ENCODE measurements at places on chromosomes 7 and 10.

DNA sequence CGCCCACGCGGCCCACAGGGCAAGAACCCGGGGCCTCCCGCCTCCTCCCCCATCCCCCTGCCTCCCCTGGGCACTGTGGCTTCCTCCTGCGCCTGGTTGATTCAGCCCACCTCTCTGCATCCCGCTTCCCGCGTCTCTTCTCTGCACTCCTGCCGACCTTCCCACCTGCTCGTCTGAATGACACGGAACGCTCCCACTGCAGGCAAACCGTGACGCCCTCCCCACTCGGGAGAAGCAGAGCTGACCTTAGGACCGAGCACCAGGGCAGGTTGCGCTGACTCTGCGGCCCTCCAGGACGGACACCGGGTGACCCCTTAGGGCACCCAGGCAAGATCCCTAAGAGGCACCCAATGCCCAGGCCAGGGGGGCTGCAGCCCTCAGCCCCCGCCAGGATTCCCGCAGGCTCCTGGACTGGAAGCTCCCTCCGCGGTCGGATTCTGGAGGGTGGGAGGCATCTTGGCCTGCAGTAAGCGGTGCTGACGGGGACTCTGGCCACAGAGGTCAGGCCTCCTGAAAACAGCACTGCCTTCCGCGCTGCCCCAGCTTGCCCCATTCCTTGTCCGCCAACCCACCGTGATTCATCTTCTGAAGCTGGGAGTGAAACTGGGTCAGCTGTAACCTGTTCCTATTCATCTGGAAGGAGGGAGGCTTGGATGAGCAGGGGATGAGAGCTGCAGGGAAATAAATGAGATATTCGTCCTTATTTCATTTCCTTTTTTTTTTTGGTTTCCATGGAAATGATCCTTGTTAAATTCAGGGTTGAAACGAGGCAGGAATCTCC, 990 bp downstream of the CALML3 start:
- DNase-seq, result no peak

- DNase-seq, result no peak
These were observed 24.4 kb upstream of the LRRC18 start for GRCh38 chr10:48964038-48964437.

DNA sequence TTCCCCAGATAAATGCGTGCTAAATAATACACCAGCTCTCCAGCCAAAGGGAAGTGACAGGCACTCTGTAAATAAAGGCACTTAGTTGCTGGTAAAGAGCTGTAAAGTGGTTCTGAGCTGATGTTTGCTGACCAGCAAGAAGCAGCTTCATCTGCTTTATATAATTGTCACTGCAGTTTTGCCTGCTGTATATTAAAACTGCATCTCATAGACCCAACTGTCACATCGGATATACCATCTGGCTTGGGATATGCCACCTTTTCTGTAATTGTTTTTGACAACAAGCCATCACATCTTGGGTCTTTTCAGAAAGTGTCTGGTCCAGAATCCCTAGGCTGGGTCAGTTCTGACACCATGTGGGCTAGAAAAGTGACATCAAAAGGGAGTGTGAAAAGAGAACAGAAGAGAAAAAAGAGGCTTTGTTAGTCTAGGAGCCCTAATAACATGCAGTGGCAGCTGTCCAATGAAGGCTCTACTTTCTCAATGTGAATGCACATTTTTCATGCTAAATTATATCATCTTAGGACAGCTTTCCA, 697.6 kb downstream of the KCNMA1 start:
- DNase-seq, result no peak

DNA sequence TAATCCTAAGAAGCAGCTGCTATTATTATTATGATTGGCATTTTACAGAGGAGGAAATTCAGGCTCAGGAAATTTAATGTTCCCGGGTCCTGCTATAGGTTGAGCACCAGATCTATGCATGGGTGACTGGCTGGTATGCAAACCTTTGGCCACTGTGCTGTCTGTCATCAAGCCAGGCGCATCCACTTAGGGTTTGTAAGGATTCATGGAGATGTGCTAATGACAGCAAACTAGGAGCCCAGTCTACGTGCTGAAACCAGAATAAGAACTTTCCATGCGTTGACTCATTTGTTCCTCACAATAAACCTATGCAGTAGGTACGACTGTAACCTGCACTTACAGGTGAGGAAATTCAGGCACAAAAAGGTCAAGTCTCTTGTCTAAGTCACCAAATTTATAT, 64.5 kb upstream of the ZMIZ1 start:
- DNase-seq, result no peak

DNA sequence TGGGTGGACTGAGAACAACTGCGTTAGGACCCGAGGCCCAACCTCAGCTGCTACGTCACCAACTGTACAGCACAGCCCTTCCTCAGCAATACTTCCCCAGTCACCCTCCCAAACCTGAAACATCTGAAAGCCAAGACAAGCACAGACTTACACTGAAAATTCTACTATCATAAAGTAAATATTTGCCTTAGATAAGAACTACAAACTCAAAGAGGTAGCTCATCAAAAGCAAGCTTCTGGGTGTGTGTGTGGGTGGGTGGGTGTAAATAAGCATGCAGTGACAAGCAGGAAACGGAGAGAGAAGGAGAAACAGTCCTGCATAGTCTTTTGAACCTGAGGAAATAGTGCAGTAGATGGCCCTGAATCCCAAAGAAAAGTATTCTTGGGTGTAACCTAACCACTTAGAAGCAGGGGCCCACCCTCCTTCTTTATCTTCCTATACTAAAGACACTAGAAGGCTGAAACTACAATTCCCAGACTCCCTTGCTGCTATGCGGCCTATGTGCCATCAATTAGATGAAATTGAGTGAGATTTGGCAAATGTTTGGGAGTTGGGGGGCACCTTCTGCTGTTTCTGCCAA, 18.7 kb downstream of the SLC25A13 start:
- no peak for DNase-seq

DNA sequence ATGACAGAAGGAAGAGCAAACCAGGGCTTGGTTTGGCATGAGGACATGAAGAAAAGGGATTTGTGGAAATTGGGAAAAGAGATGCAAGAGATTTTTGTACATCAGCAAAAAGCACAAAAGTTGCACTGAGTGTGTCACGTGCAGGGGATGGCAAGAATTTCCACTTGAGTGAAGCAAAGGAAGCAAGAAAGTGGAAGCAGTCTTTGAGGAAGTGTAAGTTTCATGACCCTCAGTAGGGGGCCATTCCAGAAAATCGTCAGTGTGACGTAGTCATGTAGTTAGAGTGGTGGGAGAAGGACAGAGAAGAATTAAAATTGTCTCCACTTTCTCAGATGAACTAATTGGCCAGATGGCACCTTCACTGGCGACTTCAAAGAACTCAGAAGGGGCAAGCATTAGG, 123.3 kb upstream of the FZD1 start:
- DNase-seq, result no peak

DNA sequence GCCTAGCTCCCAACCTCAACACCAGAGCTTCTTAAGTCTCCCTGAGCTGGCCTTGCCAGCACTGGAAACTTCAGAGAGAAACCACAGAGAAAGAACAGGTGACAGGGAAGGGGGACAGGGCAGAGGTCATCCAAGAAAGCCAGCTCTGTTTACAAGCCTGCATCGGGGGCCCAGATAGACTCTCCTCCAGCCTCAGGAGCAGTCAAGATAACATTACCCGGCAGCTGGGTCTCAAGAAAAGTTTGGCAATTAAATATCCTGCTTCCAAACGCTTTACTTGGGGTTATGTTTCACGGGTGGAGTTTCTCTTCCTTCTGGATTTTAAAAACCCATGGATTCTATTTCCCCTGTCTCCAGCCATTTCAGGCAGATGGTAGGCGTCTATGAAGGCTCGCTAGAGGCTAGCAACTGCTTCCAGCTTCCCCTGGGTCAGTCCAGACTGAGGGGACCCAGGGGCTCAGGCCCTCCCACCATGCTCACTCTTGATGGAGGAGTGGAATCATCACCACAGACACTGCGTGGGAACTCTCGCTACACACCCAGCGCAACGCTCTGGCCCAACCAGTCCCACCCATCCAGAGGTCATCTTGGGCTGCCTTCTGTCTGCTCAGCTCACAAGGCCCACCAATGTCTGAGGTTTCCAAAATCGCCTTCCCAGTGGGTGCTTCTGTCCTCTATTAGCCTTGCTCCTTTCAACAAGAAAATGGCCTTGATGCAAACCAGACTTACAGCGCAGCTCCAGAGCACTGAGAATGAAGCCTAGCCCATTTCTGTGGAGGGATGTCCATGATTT, 48.8 kb downstream of the SH3PXD2A start:
- no peak for DNase-seq

- DNase-seq, result no peak
These were observed 191.1 kb downstream of the ZNF438 start for GRCh38 chr10:30840395-30841050.

- DNase-seq, result no peak
These were observed 4.7 kb downstream of the TMEM236 start for GRCh38 chr10:17756557-17757217.

DNA sequence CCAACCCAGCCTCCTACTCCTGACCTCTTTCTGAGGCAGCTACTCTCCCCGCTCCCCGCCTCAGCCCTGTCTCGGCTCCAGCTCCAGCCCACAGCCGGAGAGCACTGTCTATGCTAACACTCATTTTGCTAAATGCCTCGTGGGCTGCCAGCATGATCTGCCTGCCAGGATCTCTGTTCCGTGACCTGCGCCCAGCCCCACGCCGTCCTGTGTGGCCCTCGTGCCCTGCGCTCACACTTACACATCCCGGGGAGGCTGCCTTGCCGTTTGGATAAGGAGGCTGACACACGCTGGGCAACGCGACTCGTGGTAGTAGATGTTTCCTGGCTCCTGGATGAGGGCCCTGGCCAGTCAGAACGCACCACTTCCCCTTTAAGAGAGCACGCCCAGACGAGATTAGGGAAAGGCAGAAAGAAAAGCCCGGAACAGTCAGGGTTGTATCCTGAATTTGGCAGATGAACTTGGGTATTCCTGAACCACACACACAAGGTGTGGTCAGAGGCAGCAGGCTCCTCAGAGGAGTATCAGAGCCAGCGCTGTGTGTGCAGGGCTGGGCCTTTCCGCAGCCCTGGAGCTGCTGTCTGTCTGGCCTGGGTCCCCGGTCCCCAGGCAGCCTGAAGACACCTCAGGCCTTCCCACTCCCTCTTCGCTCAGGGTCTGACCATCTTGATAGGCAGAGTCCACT, 97.7 kb upstream of the EFCAB10 start:
- DNase-seq, result no peak

GRCh38 chr7:105118612-105119600, 104.9 kb downstream of the KMT2E start:
- DNase-seq, result no peak

- no peak for DNase-seq
These were observed 739.6 kb upstream of the NRP1 start for GRCh38 chr10:34074051-34074450.

- DNase-seq, result peak; percentile 21
These were observed 120.2 kb upstream of the TMEM229A start for GRCh38 chr7:124152859-124153692.

GRCh38 chr7:26141077-26141476, 10.9 kb upstream of the NFE2L3 start:
- no peak for DNase-seq

GRCh38 chr10:86295351-86295750, 71.2 kb downstream of the GRID1 start:
- no peak for DNase-seq

DNA sequence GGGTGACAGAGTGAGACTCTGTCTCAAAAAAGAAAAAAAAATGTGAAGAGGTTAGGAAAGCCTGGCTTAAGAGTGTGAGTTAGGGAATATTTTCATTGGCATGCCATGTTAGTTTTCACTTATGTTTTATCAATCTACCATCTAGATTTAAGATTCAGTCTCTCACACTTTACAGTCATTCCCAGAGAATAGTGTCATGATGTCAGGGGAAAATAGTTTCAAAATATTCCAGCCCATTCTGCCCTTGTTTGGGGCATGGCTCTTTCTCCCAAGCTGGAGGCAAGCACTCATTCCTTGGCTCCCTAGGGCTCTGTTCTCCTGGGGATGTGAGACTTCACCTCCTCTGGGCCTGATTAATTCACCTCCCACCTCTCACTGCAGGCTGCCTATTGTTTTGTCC, 331.5 kb downstream of the CXCL12 start:
- no peak for DNase-seq

- no peak for DNase-seq
These were observed 57.9 kb upstream of the INPP5A start for GRCh38 chr10:132479603-132480221.

- no peak for DNase-seq
These were observed 345.0 kb upstream of the STEAP1 start for GRCh38 chr7:89809291-89809690.

- peak; percentile 48 for DNase-seq
These were observed 26.6 kb upstream of the KAT6B start for GRCh38 chr10:74799721-74800221.

DNA sequence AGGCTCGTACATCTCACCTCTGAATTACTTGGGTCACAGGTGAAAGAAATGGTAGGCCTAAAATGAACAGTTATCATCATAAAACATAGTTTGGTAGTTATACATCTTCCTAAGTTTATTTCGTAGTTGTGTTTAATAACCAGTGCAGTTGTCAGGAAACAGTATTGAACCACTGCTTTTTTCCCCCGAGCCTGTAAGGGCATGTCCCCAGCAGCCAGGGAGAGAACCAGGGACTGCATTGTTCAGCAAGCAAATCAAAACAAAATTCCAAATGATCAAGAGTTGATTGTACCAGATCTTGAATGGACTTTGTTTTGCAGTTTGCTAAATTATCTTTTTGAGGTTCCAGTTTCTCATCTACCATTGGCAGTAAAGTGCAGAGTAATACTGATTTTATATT, 2.4 kb downstream of the EIF4H start:
- no peak for DNase-seq

- DNase-seq, result no peak
These were observed 1169.4 kb upstream of the CELF2 start for GRCh38 chr10:9848278-9848677.

DNA sequence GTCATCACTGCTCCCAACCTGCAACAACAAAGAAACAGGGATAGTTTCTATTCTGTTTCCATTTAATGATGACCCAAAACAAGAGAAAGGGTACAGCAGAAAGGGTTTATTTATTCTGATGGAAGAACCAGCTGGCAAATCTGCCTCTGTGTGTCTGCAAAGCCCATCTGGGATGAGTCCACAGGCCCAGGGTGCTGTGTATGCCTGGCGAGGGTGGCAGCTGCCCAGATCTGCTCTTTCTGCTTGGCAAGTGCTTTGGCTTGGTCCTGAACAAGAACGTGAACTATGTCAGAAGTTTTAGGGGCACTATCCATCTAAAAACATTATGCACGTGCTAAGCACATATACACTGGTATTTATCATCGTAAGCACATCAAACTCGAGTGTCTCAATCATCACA, 333.8 kb downstream of the CXCL12 start:
- DNase-seq, result no peak

GRCh38 chr10:124356701-124357560, 61.8 kb downstream of the OAT start:
- DNase-seq, result no peak

GRCh38 chr10:61828788-61829187, 72.7 kb upstream of the ARID5B start:
- no peak for DNase-seq

GRCh38 chr10:34655286-34656170, 159.6 kb downstream of the PARD3 start:
- DNase-seq, result peak; percentile 39

DNA sequence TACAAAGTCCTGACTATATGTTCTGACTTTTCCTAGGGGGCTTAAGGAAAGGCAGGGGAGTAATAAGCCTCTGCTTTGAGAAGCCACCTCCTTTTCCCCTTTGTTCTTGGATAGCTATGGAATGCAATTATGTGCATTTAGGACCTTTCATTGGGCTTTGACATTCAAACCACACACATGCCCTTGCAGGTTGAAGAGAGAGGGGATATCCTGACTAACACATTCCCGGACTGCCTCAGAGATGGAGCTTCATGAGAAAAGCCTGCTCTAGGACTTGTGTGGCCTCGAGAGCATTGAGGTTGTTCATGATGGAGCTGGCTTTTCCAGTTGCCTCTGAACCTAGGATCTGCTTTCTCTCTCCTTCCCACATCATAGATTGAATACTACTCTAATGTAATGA, 694.5 kb downstream of the LRMDA start:
- no peak for DNase-seq
